ENCODE measurements at places on chromosomes 2 and 18.

GRCh38 chr18:463827-464541 lies 36.5 kb downstream of the COLEC12 start:
- no peak for DNase-seq

GRCh38 chr2:235692671-235693171 lies 198.9 kb downstream of the AGAP1 start:
- no peak for DNase-seq

DNA sequence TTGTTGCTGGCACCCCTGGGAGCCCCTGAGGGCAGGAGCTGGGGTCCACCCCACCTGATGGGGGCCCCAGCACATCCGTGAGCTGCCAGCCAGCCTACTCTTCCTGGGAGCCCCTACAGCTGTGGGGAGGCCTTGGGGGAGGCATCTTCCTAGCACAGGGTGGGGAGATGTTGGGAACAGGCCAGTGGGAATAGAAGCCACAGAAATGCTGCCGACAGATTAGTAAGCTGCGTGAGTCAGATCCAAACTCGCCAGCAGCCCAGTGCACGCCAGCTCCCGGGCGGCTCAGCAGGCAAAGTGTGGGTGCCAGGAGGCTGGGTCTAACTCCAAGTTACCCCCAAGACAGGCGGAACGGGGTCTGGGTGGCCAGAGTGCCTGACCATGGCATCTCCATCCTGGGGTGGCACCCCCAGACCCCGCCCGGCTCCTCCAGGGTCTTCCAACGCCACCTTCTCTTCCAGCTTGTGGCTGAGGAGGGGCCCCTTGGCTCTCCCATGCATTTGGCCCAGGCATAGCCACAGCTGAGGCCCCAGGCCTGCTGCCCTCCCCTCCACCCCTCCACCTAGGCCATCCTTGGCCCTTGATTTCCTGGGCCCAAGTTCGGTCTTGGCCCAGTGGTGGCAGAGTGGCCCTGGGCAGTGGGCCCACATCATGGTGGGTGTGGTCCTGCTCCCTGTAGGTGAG lies 15.3 kb downstream of the CROCC2 start:
- DNase-seq, result no peak

GRCh38 chr18:27996801-27997272 lies 180.1 kb downstream of the CDH2 start:
- no peak for DNase-seq

GRCh38 chr2:238866656-238867277 lies 18.9 kb downstream of the TWIST2 start:
- no peak for DNase-seq

Data from activated CD4-positive, alpha-beta T cell treated with anti-CD3 and anti-CD28 coated beads, Interleukin-2, Interleukin-4, amounts not matched to agents 100 ng/mL and 50 ng/mL, durations not matched to agents 16 hours and 8 hours (primary cell).